ENCODE measurements at places on chromosomes 4 and X. TPM values are rescaled to one million over a fixed set of nuclear protein-coding genes. Genes with fewer than 3 reads are reported as not detected.

HERC3 gene
- total RNA-seq, result 47.3 TPM

XIAP gene
- 35.5 TPM for total RNA-seq

CFAP99 gene
- not detected for total RNA-seq

SLC9A7 gene
- total RNA-seq, result 2.9 TPM

HAUS7 gene
- 36.5 TPM for total RNA-seq

GPRIN3 gene
- total RNA-seq, result 25.5 TPM

- DNase-seq, result no peak
Measured at GRCh38 chrX:77962068-77962902, 7.2 kb downstream of the PGAM4 start.

- no peak for DNase-seq
Measured at GRCh38 chr4:102403116-102403515, 57.8 kb upstream of the SLC39A8 start.

GRCh38 chr4:163679189-163679588, 184.7 kb downstream of the TMA16 start:
- DNase-seq, result no peak

- peak; percentile 63 for DNase-seq
Measured at GRCh38 chrX:136147315-136147901, at the start of gene FHL1. TSS of gene FHL1 (plus strand) at chrX:136147533.

DNA sequence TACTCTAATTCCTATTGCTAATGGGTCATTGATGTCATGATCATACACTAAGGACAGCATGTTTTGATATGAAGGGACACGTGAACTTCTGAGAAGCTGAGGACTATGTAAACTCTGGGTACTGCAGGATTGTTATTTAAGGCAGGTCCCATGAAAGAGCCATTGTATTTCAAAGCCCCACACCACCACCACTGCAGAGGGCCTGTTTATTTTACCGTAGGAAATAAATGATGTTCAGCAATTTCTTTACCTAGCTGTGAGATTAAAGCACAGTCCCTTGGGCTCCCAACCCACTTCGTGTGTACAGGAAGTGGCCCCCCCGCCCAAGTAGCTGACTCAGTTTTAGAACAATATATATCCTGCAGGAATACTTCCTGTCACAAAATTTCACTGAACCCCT, 89.8 kb upstream of the ACSL4 start:
- no peak for DNase-seq

DNA sequence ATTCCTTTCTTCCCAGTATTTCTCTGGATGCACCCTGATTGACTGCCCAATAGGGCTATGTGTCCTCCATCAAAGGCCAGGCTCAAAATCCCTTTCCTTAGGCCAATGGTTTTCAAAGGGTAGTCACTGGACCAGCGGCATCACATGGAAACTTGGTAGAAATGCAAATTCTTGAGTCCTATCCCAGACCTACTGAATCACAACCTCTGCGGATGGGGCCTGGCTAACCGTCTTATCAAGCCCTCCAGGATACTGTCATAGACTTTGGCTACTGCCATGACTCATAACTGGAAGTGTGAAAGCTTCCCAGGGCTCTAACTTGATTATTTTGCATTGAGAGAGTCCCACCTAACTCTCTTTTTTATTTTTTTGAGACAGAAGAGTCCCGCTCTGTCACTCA, 71.9 kb upstream of the TFDP3 start:
- DNase-seq, result no peak

GRCh38 chrX:145292218-145292617, 44.9 kb downstream of the SPANXN1 start:
- DNase-seq, result no peak

DNA sequence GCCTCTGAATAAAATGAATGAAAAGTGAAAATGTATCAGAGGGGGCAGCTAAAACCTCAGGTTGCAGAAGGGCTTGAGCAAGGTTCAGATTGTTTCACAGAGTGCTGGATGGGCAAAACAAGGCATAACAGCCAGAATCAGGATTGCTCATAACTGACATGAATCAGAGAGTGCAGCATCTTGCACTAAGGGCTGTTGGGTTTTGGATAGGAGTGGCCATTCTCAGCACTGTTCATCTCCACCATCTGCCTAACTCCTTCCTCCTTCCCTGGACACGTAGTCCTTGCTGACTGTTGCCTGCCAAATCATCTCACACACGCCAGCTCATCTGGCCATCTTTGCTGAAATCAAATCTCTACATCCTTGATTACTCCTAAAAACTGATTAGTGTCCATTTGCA, 75.3 kb upstream of the C1QTNF7 start:
- DNase-seq, result no peak

DNA sequence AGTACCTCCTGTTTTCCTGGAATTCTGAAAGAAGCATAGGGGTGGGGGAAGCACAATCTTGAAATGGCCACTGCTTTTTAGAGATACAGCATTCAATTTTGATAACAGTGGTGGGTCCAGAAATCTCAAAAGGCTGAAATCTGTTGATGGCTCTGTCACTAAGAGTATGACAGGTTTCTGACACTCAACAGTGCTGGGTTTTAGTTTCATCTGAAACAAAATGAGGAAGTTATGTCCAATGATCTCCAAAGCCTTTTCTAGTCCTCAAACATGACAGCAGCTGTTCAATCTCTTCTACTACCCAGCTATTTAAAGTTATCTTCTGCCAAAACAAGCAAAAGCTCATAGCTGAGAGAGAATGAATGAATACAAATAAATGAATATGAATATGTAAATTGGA, 110.5 kb downstream of the IL1RAPL1 start:
- DNase-seq, result no peak

DNA sequence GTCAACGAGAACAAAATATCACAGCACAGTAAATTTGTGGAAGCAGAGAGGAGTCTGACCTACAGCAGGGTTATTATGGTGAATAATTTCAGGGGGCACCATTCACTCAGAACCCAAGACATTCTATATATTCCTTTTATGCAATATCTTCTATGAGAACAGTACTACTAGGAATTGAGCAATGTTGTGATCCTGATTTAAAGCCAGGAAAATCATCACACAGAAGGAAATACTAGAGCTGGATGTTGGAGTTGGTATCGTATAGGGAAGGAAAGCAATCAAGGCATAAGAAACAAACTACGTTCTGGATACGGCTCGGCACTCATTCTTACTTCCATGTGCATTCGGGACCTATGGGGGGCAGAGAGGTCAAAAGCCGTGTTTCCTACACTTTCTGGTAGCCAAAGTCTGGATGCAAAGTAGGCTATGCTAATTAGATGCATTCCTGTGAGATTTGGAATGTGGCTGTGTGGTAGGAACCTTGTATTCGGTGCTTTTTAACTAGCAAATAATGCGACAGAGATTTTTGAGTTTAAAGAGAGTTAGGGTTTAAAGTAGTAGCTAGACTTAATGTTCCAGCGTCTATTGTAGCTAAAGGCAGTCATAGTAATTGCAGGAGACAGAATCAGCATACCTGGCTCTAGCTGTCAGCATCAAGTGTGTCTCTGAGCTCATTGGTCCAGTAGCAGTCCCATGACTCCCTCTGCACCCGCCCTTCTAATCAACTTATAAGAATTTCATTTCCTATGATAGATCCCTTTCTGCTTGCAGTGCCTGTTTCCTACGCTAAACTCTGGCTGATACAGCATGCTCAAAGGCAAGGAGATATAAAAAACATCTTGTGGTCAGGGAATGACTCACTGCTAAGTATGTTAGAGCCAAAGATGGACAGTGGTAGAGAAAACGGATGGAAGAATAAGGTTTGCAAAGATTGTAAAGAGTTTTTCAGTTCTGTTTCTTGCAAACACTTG, 43.3 kb upstream of the PDGFC start:
- DNase-seq, result no peak

DNA sequence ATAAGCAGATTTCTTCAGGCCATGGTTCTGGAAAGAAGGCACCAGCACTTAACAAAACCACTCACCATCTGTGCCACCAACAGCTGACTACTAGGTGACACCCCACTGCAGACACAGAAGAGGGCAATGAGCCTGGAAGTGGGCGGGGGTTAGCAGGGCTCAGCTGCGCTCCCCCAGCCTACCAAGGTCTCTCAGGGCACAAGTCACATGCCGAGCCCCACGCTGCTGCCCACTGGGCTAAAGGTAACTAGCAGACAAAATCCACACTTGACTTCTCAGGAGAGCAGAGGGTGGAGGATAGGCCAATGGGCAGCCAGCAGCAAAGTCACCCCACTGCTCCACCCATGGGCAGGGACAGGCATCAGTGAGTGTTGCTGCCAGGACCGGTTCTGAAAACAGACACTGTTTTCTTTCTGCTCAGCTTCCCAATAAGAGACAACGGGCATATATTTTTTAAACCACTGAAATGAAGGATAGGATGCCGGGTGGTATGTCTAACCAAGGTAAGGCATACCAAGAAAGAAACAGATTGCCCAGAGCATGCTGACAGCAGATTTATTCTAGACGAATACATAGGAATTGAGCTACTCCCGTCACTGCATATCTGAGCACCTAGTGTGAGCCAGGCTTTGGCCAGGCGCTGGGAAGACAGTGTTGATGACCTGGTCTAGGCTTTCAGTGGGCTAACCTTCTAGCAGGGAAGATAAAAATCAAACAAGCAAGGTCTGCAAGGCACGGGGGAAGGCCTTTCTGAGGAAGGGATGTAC, 20.1 kb downstream of the ACSL1 start:
- DNase-seq, result no peak

DNA sequence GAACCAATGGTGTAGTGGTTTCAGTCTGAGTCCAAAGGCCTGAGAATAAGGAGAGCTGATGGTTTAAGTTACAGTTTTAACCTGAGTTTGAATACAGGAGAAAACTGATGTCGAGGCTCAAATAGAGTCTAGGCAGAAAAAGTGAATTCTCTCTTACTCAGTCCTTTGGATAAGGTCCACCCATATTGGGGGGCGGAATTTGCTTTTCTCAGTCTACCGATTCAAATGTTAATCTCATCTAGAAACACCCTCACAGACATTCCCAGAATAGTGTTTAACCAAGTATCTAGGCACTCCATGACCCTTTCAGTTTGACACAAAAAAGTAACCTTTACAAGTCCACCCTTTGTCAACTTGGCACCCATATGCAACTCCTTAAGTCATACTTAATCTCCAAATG, 216.0 kb downstream of the GRID2 start:
- no peak for DNase-seq

DNA sequence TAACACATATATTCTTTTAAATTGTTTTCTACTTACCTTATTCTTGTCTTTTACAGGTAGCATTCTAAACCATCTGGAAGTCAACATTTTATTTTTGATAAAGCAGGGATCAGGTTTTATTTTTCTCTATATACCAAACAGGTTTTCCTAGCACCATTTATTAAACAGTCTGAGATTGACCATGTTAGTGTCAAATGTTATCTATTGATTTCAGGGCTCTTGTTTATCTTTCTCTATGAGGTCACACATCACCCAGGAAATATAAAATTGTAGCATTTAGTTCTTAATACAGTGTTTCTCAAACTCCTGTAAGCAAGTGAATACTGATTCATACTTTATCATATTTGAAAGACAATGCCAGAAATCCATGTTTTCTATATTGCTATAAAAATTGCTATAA, 28.1 kb downstream of the PPP4R3C start:
- DNase-seq, result no peak

GRCh38 chr4:93466446-93466845, 362.1 kb upstream of the ATOH1 start:
- no peak for DNase-seq

- DNase-seq, result no peak
Measured at GRCh38 chr4:67873116-67873515, 10.7 kb downstream of the TMPRSS11D start.

DNA sequence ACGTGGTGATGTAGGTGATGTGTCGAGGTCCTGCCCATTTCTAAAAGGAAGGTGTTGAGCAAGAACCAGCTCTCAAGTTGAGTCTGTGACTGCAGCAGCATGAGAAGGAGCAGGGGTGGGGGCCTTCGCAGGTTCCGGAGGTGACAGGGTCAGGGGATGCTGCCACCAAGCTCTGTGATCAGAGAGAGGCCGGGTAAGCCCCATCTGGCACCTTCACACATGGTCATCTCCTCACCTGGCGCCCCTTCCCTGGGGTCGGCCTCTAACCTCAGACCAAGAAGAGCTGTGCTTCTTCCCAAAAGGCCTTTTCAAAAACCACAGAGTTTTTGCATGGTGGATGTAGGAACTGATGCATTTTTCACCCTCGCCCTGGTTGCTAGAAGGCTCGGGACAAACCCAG, 137.6 kb downstream of the CPZ start:
- DNase-seq, result no peak

GRCh38 chr4:37749398-37749988, 63.3 kb upstream of the RELL1 start:
- no peak for DNase-seq

DNA sequence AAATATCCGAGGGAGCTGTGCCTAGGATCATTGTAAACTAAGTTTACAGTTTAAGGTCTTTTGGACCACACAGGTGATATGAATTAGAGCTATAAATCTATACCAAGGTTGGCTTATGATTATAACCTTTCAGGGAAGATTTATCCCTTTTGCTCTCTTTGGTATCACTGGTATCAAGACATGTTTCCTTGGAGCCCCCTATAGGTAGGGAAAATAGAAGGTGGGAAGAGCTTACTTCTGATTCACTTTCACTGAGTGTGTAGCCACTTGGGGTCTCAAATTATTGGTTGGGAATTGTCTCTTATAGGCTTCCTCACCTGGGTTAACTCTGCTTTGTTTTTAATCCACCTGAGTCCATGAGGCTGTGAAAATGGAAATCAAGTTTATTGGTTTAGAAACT, 262.1 kb upstream of the NR3C2 start:
- no peak for DNase-seq

GRCh38 chr4:38865445-38865844, 2.2 kb upstream of the FAM114A1 start:
- no peak for DNase-seq

DNA sequence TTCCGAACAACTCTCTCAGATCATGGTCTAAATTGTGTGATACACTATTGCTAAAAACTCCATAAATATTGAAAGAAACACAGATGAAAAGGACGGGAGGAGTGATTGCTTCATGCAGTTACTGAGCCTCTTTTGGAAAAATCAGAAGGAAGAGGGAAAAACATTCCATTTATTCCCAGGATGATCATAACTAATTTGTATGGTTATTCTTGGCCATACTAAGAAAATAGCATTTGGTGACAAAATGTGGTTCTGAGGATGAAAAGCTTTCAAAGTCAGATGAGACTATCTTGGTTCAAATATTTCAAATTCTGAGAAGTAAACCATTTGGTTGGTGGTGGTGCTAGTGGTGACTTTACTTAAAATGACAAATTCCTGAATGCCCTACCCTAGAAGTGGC, 305.4 kb upstream of the LDB2 start:
- DNase-seq, result no peak

DNA sequence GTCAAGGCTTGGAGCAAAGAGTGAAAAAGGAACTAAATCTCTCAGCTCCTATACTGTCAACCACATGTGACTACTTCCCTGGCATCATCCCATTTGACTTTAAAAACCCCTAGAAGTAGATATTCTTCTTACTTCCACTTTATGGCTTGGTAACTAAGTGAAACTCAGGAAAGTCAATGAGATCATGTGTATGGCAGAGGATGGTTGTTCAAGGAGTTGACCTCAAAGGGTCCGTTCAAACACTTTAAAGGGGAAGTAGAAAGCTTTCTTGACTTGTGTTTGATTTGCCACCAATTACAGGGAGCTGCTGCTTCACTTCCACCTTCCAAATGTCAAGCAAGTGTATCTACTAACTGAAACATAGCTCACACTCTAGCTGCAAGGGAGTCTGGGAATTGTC, 187.2 kb downstream of the RAB28 start:
- no peak for DNase-seq

- peak; percentile 63 for DNase-seq
Measured at GRCh38 chrX:25020905-25021449, 5.2 kb upstream of the ARX start.

- DNase-seq, result no peak
Measured at GRCh38 chr4:148076964-148077363, 345.1 kb downstream of the ARHGAP10 start.
